ENCODE measurements at places on chromosomes 4 and X.

DNA sequence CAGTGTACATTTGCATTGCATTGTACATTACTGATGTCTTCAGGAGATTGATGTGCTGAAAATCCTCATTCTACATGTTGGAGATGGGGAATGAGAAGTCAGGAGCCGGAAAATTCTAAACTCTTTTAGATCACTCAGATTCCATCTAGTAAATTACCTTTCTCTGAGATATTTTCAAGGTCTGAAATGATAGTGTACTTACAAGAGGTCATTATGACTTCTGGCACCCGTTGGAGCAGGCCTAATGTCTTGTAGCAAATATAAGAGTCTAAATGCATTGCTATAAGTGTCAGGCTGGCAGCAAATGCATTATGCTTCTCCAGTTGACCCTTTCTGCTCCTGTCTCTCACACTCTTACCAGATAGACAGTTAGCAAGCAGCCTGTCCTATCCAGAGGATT, 692.8 kb downstream of the GRID2 start:
- DNase-seq, result no peak

DNA sequence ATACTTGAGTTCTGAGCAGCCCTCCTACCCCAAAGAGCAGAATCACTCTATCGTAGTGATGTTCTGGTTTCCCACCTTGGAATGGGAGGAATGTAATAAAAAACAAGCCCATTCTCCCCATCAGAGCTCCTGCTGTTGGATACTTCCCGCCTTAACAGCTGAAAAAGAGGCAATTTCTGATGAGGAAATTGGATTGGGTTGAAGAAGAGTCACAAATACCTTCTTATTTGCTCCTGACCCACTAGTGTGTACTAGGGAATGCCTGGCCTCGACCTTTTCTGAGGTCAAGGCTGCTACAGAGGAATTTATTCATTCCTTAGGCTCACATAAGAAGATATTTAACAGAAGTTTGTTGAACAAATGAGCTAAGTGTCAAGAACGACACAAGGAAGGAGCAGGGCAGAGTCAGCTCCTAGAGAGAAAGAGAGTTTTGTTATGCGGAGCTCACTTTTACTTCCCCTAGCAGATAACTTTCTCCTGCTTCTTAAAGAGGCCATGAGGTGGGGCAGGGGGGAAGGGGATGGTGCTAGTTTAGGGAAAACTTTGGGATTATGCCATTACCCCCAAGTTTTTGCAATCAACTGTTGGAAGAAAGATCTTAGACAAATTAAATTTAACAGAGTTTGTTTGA, 273.8 kb upstream of the CLNK start:
- no peak for DNase-seq

GRCh38 chr4:100248476-100248875, 58.2 kb upstream of the DDIT4L start:
- DNase-seq, result no peak

- no peak for DNase-seq
Observed at GRCh38 chr4:109947918-109948317, 35.2 kb downstream of the EGF start.

DNA sequence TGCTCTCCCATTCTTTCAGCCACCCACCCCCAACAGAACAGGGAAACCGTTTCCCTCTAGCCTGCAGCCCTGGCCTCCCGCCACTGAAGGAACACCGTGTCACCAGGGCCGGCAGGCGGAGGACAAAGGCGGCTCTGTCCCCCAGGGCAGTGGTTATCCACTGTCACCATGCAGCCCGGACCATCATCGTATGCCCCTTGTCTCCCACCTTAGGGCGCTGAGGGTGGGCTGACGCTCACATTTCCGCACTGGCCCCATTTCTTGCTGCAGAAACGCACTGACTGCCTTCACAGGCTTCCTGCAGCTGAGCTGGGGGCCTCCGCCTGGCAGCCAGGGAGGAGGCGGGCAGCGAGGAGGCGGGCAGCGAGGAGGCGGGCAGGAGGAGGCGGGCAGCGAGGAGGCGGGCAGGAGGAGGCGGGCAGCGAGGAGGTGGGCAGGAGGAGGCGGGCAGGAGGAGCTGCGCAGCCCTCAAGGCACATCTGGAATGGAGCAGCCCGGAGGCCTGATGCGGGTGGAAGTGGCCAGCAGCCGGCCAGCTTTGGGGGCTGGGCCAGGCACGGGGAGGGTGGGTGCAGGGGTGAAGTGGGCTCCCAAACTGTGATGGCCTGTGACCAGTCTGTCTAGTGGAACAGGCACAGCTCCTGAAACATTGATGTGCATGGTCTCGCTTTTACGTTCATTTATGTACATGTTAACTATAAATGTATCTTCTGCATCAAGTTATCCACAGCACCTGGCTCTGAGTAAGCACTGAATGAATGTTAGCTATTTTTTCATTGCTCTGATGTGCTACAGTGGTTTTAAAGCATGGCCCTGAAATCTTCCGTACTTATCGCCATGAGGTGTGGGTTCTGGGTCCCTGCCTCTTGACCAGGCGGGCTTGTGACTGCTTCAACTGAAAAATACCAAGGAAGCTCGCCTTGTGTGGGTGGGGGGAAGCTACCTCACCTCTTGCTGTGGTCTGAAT, 20.6 kb upstream of the KIAA0232 start:
- no peak for DNase-seq

- no peak for DNase-seq
Observed at GRCh38 chr4:140090215-140090731, 63.7 kb downstream of the MAML3 start.

All from stimulated activated CD4-positive, alpha-beta T cell treated with anti-CD3 and anti-CD28 coated beads, Interleukin-12 subunit alpha, Interleukin-12 subunit beta, amount 100 ng/mL, for 24 hours (primary cell).